Large intestine (tissue), 12 donors: ENCODE measurements at places on chromosomes 11 and 22.

DNA sequence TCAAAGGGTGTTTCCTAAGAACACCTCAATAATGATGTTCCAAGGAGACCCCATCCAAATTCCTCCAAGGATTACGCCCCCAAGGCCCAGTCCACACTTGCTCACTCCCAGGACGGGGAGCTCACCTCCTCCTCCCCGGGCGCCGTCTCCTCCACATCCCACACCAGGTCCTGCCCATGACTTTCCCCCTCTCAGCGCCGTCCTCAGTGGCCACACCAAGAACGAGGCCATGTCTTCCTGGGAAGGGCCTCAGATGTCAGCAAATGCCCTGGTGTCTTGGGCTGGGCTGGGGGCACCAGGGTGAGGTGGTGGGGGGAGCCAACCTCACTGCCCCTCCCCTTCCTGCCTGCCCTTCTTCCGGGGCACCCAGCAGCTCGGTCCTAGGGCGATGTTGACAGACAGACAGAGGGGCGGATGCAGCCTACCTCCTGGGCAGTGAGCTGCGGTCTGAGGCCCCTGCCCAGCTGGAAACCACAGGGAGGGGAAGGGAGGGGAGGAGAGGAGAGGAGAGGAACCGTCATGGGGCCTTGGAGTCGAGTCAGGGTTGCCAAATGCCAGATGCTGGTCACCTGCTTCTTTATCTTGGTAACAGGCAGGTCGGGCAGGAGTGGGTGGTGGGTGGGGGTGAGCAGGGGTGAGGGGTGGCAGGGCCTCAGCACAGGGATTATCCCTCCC is at the start of the genes C11orf21 and TSPAN32:
Gene C11orf21 (minus strand): TSS at position 288 of the 675 bp plus-strand sequence. CDS start 110 bp downstream, at position 178.
Gene TSPAN32 (plus strand): TSS at position 383 of the 675 bp plus-strand sequence. CDS start 137 bp downstream, at position 520.
- DNase-seq = peak; percentile 56

DNA sequence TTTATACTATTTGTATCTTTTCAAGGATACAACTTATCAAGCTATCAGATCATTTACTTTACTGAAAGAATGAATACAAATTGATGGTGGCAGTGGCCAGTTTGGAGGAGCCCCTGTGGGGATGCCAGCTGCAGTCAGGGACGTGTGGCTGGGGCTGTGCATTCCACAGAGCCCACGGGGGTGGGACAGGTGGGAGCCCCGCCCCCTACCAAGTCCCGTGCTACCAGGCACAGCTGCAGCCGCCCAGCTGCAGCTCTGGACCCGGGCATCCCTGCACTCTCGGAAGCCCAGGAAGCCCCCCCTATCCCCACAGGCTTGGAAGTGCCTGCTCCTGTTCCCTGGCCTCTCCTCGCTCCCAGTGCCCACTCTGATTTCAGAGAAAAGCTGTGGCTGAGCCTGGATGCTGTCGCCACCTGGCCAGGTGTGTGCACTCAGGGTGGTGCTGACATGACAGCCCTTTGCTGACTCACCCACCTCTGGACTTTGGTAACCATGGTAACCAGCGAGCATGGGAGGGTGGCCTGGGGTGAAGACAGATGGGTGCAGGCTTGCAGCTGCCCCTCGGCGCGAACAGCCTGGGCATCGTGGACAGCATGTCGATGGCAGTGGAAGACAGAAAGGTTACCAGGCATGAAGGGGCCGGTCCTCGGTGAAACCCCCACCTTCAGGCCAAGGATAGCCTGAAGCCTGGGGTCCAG is 138.1 kb downstream of the SBF2 start:
- peak; percentile 4 for DNase-seq

GRCh38 chr22:33920197-33920540 is at the start of gene LARGE1:
Gene LARGE1 (minus strand): TSS chr22:33920476.
- DNase-seq = peak; percentile 18

DNA sequence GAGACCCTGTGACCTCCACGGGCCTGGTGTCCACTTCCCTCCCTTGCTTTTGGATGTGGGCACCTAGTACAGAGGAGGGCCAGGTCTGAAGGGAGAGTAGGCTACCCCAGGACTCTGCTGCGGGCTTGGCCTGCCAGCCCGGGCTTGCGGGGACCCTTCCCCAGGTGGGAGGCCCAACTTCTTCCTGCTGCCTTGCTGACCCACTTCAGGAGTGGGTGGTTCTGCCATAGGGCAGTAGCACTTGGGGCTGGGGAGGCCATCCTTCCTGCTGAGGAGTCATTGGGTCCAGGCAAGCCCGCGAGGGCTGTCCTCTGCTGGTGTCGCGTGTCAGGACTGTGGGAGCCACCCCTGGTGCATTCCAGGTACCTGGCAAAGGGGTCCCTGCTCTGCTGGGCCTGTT is 1250.0 kb downstream of the BRD1 start:
- DNase-seq = no peak

GRCh38 chr11:1202154-1202775 is 20.6 kb upstream of the MUC5B start:
- DNase-seq = no peak

DNA sequence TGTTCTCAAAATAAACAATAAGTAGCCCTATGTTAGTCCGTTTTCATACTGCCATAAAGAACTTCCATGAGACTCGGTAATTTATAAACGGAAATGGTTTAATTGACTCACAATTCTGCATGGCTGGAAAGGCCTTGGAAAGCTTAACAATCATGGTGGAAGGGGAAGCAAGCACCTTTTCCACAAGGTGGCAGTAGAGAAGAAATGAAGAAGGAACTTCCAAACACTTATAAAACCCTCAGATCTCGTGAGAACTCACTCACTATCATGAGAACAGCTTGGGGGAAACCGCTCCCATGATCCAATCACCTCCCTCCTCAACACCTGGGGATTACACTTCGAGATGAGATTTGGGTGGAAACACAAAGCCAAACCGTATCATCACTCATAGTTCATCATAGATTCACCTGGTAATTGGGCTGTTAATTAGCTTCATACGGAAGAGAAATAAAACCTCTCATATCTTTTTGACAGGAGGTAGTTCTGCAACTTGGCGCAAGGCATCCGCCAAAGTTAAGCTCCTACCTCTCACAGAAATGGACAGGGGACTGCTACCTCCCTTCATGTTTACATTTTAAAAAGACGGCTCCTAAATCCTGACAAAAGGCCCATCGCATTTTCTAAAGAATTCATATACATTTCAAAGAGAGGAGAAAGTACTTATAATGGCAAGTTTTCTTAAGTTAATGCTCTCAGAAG is 49.0 kb downstream of the MUC15 start:
- DNase-seq = peak; percentile 8

DNA sequence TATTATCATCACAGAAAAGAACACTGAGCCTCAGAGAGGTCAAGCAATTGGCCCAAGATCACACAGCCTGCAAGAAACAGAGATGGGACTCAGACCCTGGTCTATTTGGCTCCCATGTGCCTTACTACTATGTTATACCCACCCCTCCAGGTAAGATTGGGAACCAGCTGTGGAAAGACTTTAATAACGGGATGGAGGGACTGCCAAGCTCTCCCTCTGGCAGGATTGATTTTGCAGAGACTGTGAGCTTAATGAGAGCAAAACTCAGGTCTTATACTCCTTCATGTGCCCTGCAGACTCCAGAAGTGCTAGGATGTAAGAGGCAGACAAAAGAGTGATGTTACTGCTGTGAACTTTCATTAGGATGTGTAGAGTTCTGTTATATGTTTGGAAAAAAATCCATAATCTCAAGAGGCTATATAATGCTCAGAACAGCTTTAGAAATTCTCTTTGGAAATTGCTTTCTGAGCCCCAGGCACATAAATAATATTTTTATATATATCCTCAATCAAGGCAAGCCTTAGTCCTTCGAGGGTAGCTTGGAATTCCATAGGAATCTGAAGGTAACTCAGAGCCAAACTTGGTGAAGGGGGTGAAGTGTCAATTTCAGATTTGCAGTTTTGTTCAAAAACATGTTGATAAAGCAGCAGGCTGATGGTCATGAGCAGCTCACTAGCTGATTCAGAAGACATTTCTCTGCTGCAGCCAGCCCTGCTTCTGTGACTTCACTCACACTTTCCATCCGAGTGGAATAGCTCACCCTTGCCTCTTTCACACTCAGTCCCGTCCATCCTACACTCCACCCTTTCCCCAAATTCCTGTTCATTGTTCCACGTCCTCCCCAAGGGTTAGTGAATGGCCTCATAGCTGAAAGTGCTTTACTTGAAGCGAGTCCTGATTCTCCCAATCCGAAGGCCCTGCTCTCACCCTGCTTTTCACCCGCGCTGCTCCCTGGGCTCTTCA is 188.8 kb downstream of the SNX19 start:
- no peak for DNase-seq

DNA sequence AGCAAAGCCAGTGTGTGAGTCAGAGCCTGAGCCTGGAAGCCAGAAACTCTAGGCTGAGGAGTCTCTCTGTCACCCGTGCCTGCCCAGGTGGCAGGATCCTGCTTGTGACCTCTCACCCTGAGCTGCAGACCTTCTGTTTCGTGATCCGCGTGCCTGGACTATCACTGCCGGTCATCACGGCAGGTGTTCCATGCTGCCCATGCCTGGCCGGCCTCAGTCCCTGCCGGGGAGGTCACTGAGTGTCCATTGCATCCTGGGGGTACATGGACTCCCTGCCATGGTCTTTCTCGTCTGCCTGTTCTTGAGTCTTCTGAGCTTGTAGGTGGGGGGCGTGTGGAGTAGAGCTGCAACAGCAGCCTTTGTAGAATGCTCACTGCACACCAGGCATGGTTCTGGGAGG is 1032.4 kb downstream of the TBC1D22A start:
- DNase-seq = no peak

- DNase-seq = no peak
Measured at GRCh38 chr11:22768281-22768680, 61.3 kb downstream of the SVIP start.

- peak; percentile 30 for DNase-seq
Measured at GRCh38 chr11:71250523-71251150, 1.7 kb downstream of the SHANK2 start.
